ENCODE measurements at places on chromosomes 16 and 17. TPM values are rescaled to one million over a fixed set of nuclear protein-coding genes. Genes with fewer than 3 reads are reported as not detected.

Gene AKTIP
- 20.0 TPM for total RNA-seq

Gene CCL17
- not detected for total RNA-seq

Gene SLC52A1
- total RNA-seq = 0.54 TPM

Gene LRRC75A
- 0.80 TPM for total RNA-seq

Gene FBXO39
- not detected for total RNA-seq

Gene MRC2
- total RNA-seq = 52.0 TPM

Gene ST6GALNAC1
- total RNA-seq = 0.05 TPM

Gene MIS12
- total RNA-seq = 19.3 TPM

Gene HBA1
- total RNA-seq = 1.6 TPM

Gene TNFRSF13B
- not detected for total RNA-seq

Gene RASL10B
- total RNA-seq = 0.15 TPM

Gene FN3K
- total RNA-seq = 8.9 TPM

Gene TMEM220
- 1.7 TPM for total RNA-seq

Gene CDC27
- 73.0 TPM for total RNA-seq

Gene CCDC200
- 0.12 TPM for total RNA-seq

Gene ITPRIPL2
- total RNA-seq = 12.0 TPM

Gene MT1E
- total RNA-seq = 0.17 TPM

Gene CA10
- total RNA-seq = not detected

Gene KRT24
- total RNA-seq = not detected

All from A549 treated with Hydrocortisone at 1 μM for 4 hours (cell line).